ENCODE measurements at places on chromosomes 5 and 9. TPM values are rescaled to one million over a fixed set of nuclear protein-coding genes. Genes with fewer than 3 reads are reported as not detected.

- H3K27ac ChIP-seq, result no peak overlapping the region
- H3K36me3 ChIP-seq, result no peaks in the 10 kb centered on the region
- DNase-seq, result no peak
- no peaks in the 10 kb centered on the region for H3K4me1 ChIP-seq
- peaks cover 56% of the 10 kb centered on the region for H3K27me3 ChIP-seq
- no peak overlapping the region for H3K4me3 ChIP-seq
Observed at GRCh38 chr9:32589083-32589723, 16.2 kb upstream of the NDUFB6 start.

DNA sequence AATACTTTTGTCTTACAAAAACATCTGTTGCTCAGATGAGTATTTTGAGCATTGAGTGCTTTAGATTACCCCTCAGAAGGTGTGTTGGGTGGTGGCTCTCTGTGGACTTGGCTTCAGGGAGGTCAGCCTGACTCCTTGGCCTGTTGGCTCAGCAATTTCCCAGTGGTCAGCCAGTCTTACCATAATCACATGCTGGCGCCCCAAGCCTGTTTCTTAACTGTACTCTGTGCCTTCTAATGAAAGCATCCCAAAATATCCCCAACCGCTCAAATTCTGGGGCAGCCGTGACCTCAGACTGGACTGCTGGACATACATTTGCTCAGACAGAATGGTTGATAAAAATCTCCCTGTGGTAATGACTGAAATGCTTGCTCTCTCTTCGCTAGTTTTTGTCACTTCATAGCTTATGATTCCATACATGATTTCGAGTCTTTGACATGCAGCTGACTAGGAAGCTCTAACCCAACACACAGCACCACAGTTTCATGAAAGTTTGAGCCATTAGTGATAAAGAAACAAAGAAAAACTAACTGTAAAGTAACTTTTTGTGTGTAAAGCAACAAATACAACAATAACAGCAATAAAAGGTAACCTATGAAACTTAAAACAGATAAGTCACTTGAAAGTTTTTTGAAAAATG is 562.2 kb upstream of the MEF2C start:
- peak overlapping the region; percentile 61 for H3K4me3 ChIP-seq
- H3K27me3 ChIP-seq, result no peaks in the 10 kb centered on the region
- H3K27ac ChIP-seq, result peak overlapping the region; percentile 97
- no peak for DNase-seq
- H3K4me1 ChIP-seq, result peaks cover 64% of the 10 kb centered on the region

DNA sequence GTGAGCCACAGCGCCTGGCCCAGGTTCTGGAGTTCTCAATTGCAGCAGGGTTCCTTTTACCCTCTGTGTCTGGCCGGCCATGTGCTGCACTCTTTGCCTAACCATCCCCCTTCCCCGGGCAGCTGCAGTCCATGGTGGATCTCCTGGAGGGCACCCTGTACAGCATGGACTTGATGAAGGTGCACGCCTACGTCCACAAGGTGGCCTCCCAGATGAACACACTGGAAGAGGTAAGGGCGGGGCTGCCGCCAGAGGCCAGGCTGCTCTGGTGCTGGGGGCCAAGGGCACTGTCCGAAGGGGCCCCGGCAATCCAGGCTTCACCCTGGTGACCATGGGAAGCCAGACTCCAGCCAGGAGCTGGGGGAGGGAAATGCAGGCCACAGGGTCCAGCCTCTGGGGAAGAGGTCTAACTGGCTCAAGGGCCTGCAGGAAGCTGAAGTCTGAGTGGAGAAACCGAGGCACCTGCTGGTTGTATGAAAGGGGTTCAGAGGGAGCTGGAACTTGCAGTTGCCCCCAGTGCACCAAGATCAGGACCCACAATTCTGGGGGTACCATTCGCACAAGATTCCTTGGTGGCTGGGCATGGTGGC is 18.1 kb downstream of the OLFML2A start:
- H3K36me3 ChIP-seq, result no peaks in the 10 kb centered on the region
- DNase-seq, result no peak
- H3K4me1 ChIP-seq, result peaks cover 39% of the 10 kb centered on the region
- no peaks in the 10 kb centered on the region for H3K27me3 ChIP-seq

DNA sequence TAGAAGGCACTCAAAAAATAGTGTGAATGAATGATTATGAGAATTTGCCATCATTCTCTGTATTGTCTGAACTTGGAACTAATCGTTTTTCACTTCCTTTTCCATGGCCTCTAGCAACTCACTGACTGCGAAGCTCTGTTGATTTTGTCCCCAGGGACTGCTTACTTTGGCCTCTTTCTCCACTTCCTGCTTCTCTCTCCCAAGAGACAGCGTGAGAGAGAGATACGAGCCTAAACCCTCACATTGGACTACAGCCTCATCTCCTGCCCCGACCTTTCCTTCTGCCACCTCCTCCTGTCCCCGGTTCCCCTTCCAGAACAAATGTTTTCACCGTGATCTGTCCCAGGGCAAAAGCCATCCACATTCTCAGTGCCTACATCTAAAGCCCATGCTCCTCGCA is 300.8 kb upstream of the PANK3 start:
- no peak overlapping the region for H3K27ac ChIP-seq
- H3K4me3 ChIP-seq, result no peak overlapping the region
- no peaks in the 10 kb centered on the region for H3K36me3 ChIP-seq
- H3K4me1 ChIP-seq, result peaks cover 14% of the 10 kb centered on the region
- DNase-seq, result peak; percentile 13

The SLC1A1 gene
- polyA plus RNA-seq, result not detected
